Hepatic stellate cell (primary cell): ENCODE measurements at places on chromosomes 6 and 20.

DNA sequence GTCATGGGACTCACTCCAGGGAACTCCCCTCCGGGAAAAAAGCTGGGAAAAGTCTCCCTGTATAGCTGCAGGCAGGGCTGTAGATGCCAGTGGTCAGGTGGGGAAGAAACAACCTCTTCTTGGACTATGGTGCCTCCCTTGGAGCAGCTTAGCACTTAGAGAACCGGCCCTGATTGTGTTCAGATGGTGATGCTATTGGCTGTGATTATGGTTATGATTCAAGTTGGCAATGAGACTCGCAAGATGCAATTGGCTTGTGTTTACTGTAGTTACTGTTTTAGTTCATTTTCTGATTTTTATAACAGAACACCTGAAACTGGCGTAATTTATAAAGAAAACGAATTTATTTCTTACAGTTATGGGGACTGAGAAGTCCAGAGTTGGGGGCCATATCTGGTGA lies 314.7 kb upstream of the RNF24 start:
- no peak for DNase-seq

- peak; percentile 64 for DNase-seq
Measured at GRCh38 chr6:373773-374724, 17.5 kb upstream of the IRF4 start.

DNA sequence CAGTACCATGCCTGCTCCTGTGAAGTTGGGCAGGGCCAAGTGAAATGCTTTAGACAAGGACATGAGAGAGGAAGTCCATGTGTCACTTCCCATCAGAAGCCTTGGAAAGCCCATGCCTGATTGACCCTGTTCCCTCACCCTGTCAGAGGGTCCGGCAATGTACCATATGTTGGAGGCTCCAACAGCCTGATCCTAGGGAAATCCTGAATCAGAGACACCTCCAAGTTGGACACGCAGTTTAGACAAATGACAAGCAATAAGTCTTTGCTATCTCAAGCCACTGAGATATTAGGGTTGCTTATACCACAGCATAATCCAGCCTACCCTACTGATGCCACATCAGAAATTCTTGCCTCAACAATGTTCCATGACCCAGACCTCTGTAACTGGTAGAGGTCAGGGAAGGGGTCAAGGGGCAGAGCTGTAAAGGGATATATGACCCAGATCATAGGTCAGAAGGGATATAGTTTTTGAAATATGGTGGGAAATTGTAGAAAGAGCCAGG lies 174.8 kb downstream of the HACE1 start:
- no peak for DNase-seq

DNA sequence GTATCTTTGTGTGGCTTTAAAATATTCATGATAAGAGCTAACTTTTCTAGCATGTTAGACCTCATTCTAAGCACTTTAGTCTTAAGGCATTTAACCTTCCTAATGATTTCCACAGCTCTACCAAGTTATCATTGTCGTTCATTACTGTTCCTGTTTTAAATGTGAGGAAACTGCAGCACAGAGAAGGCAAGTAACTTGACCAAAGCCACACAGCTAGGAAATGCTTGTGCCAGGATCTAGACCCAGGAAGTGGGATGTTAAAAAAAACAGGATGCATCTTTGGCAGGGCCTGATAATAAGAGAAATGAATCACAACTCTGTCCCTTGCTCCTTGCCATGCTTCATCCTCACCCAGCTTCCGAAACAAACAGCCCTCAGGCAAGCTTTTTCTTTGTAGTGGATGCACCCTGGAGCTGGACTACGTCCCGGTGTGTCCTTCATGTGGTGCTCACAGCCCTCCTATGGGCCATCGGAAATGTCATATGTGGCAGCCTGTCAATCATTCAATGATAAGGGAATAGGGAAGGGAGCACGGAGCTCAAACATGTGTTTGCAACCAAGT lies 196.9 kb upstream of the RREB1 start:
- no peak for DNase-seq

GRCh38 chr6:50549026-50549425 lies 164.3 kb upstream of the TFAP2D start:
- DNase-seq: no peak

- DNase-seq: no peak
Measured at GRCh38 chr6:103113416-103113815, 1719.9 kb downstream of the GRIK2 start.

DNA sequence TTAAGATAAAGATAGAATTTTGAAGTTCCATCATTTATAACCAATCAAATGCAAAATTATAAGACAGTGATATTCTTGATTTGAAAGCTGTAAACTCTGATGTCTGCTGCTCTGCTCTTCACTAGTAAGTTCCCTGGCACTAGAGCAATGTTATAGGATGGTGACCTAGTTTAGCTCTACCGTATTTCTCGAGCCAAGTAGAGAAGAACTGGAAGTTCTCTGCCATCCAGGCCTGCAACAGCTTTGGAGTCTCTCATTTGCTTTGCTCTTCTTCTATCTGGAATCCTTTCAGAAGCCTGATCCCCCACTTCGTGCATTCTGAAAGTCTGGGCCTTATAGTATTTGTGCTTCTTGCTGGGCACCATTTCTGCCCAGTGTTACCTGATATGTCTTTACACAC lies 100.3 kb downstream of the PLCB1 start:
- DNase-seq: no peak

DNA sequence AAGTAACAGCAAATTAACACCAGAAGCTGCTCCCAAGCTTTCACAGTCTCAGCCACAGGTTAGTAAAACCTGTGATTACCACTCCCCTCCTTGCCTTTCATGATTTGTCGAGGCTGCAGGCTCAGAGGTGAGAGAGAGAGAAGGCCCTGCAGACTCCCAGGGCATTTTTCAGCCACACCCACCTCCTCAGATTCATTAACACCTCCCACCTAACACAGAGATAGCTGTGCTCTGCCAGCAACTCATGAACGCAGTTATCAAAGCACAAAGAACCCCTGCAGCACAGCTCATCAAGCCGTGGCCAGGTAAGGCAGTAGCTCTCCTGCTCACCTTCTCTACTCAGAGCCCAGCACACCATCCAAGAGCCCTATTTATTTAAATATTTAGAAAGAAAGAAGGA lies 27.1 kb downstream of the F13A1 start:
- DNase-seq: no peak

GRCh38 chr20:40540166-40540565 lies 148.9 kb downstream of the MAFB start:
- DNase-seq: no peak

DNA sequence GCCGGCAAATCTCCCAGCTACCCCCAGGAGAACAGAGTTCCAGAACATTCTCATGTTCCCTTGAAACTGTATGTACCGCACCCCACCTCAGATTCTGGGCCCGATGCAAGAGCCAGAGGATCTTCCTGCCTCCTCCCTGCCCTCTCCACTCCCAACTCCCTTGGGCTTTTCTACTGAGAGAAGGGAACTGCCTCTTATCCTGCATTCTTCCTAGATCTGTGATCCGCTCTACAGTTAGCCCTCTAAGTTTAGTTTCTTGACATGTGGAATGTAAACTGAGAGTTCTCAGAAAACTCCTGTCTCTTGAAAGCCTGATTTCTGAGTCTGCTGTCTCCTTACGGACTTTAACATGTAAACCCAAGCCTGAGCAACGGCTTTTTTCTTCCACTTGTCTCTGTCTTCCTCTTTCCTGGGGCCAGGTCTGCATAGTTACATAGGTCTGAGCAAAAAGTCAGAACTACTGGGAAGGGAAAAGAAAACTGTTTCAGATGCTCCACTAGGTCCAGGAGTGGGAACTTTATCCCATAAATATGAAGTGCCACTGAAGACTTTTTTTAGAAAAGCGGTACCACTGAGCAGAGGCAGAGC lies 86.5 kb upstream of the TNFAIP3 start:
- DNase-seq: peak; percentile 21

- DNase-seq: peak; percentile 89
Measured at GRCh38 chr6:33248932-33249731, 22.5 kb downstream of the VPS52 start.

DNA sequence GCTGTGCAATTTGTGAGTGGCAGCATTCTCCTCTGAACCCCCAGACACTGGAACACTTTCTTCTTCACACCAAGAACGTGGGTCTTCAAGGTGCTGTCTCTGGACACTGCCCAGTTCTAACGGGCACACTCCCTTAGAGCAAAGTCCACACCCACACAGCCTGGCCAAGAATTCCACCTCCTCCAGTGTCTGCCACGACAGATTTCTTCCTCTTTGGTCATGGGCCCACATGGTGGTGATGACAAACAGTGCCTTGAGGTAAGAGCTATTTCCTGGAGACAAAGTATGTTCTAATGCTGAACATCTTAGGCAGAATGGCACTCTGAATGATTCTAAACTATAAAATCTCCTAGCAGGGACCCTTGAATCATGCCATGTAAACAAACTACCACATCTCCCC lies 25.5 kb upstream of the SSTR4 start:
- DNase-seq: no peak

DNA sequence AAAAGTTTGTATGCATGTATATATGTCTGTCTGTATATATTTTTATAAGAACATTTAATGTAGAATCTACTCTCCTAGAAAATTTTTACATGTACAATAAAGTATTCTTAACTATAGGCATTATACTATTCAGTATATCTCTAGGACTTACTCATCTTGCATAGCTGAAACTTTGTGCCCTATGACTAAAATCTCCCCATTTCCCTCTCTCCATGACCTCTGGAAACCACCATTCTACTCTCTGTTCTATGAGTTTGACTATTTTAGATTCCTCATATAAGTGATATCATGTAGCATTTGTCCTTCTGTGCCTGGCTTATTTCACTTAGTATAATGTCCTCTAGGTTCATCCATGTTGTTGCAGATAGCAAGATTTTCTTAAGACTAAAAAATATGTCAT lies 205.1 kb upstream of the SMLR1 start:
- no peak for DNase-seq

DNA sequence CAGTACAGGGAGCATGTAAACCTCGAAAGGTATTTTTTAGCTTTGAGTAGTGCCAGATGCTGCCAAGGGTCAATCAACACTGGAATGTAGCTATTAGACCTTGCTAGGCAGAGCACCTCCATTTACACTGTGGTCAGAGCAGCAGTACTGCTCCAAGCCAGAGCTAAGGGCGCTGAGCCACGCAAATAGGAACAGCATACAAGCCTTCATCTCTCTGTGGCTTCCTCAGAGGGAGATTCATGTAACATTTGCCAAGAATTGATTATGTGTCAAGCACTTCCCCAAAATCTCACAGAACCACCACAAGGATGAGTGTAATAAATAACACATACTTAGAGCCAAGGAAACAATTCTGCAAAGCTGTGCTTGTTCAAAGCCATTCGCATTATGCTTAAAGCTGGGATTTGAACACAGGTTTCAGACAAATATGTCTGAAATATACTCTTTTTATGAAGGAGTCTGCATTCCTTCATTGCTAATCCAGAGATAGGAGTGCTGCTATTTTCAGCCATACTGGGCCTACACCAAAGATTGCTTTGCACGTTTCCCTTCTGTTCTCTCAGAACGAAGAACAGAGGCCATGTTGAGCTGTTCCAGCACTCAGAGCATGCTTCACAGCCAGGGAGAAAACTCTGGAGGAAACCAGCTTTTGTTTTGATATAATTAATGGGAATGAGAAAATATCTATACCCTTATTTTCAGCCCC lies 97.7 kb downstream of the SLC16A10 start:
- no peak for DNase-seq

- peak; percentile 28 for DNase-seq
Measured at GRCh38 chr6:138004430-138005287, 102.6 kb downstream of the PERP start.

GRCh38 chr20:59835448-59836395 lies 97.7 kb downstream of the SYCP2 start:
- peak; percentile 47 for DNase-seq
